ENCODE measurements at places on chromosomes 1 and 21.
A peak's percentile ranks its signal among the peaks of the same experiment; 100 is the strongest.

DNA sequence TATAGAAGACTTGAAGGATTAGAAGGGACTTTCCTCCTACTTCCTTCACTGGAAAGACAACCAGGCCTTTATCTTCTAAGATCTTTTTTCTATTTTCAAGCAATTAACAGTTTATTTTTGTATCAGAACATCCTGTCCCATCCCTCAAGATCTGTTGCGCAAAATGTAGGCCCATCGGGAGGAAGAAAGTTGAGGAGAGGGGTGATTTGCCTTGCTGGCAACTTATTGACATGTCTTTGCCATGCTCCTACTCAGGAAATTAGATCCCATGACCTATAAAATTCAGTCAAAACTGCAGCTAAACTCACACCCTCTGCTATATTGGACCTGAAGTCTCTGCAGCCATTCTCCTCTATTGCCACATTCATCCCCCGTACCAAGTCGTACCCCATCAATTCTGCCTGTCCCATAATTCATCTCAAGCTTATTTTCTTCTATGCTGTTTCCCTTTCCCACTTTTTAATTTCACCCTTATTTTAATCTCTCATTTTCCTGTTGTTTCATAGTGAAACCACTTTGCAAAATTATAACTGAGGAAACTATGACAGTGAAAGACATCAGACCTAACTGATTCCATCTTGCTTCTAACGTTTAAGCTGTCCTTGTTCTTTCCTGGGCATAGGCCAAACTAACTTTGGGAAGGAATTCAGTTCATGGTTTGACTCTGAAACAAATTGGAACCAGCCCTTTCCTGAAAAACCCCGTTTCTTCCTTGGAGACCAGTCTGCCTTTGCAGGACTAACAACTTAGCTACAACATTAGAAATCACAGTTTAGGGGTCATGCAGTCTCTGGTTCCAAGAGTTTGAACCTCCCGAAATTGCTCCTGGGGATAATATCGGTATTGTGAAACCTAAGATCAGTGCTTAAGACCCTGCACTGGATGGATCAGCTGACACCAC is 195.7 kb upstream of the PTBP2 start:
- DNase-seq: no peak

DNA sequence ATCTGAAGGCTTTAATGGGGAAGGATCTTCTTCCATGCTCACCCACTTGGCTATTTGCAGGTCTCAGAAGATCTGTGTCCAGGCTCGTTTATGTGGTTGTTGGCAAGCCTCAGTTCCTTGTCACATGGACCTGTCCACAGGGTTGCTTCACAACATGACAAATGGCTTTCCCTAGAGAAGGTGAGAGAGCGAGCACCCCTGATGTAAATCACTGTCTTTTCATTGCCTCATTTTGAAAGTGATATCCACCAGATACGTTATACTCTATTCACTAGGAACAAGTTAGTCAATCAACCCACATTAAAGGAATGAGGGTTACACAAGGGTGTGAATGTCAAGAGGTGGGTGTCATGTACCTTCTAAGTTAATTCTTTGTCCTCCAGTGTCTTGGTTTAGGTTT is 433.3 kb downstream of the RPS6KC1 start:
- no peak for DNase-seq

DNA sequence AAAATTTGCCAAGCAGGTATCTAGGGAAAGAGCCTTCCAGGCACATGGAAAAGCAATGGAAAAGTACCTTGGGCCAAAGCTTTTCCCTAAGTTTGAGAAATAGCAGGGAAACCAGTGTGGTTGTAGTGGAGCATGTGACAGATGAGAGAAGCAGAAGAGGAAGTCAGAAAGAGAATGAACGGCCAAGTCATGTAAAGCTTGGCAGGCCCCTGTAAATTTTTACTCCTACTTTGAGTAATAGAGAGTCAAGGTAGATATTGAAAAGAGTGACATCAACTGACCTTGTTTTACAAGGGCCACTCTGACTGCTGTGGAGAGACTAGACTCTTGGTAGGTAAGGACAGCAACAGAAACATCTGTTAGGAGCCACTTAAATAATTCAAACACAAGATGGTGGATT is 180.9 kb upstream of the PRMT6 start:
- DNase-seq: no peak

GRCh38 chr1:162701286-162701685 is 69.0 kb downstream of the DDR2 start:
- DNase-seq: no peak

DNA sequence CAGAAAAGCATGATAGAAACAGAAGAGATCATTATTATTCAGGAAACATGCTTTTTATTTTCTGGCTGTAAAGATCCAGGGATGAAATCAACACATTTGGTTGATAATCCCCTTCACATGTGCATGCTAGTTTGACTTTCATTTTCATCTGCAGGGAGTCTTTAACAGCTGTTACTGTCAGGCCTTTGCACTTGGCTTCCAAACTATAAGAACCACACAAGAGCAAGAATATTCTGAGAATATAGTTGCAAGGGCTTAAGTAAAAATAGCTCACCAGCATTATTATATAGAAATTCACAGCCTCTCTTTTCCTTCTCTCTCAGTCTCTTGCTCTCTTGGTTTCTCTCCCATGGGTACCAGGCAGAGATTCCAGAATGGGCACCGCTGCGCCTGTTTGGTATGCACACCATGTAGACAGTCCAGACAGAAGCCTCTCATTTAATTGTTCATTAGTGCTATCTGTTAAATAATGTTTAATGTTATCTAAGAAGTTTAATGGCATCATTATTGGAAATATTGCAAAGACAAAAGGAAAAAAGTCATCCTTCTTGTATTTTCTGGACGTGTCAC is 622.3 kb upstream of the PLXNA2 start:
- no peak for DNase-seq

DNA sequence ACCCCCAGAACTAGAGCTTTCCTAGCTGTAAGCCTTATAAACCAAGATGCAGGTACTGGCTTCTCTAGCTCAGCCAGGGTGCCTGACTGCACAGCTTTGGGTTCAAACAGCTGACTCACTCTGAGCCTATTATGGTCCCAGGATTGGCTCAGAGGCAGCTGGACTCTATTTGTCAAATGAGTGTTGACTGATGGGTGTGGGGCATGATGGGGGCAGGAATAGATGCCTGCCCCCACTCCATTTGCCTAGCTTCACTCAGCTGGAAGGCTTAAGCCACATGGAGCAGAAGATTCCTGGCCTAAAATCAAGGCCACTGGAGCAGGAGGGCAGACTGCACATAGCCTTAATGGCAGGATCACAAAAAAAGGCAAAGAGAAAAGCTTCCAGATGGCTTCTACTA is 90.5 kb downstream of the PIK3R3 start:
- no peak for DNase-seq

DNA sequence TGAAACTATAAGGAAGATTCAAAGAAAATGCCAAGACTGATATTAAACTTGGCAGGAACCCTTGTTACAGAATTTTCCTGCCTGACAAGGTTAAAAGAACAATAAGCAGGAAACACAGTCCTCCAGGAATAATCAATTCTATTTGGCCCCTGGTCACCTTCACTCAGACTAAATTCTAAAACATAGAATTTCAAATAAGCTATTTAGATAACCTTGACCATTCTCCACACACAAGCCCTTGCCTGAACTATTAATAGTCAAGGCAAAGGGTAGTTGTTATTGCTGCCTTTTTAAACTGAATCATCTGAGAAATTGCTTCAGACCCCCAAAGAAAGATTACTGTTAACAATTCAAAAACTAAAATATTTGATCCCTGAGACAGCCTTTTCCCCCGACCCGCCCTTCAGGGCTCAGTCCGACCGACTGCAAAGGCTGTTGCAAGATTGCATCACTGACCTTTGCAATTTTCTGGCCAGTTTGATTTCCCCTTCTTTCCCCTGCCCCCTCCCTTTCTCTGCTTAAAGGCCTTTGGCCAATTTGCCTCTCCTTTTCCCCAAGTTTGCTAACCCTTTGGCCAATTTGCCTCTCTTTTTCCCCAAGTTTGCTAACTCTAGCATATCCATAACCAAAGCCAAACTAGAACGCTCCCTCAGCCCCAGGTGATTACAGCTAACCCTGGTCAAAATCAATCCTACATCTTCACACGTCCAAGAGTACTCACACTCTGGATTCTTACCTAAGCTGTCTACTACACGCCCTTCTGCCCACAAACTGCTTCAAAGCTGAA is 1.4 kb upstream of the G0S2 start:
- DNase-seq: peak; percentile 72

- no peak for DNase-seq
Observed at GRCh38 chr1:177360791-177361190, 190.0 kb downstream of the BRINP2 start.

GRCh38 chr1:236308827-236309226 is 27.1 kb upstream of the ERO1B start:
- no peak for DNase-seq

Measured in RKO (cell line).